SK-N-DZ (cell line): ENCODE measurements at places on chromosomes 13 and 19.

DNA sequence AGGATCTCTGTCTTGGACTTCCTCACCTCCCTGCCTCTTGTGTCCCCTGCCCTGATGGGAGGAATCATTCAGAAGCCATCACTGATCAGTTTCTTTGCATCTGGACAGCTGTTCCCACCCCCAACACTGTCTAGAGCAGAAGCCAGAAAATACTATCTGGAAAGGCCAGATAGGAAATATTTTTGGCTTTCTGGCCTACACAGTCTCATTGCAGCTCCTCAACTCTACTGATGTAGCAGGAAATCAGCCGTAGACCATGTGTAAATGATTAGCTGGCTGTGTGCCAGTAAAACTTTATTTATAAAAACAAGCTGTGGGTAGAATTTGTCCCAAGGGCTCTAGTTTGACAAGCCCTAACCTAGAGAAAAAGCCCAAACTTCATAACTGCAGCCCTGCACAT lies 5.6 kb downstream of the SIGLEC7 start:
- no peak for DNase-seq

- DNase-seq = no peak
Observed at GRCh38 chr13:59449750-59450149, 714.0 kb downstream of the DIAPH3 start.

GRCh38 chr19:50829801-50830200 lies 3.6 kb downstream of the KLK15 start:
- DNase-seq = peak; percentile 29

GRCh38 chr19:31114585-31114984 lies 234.7 kb downstream of the TSHZ3 start:
- DNase-seq = no peak

DNA sequence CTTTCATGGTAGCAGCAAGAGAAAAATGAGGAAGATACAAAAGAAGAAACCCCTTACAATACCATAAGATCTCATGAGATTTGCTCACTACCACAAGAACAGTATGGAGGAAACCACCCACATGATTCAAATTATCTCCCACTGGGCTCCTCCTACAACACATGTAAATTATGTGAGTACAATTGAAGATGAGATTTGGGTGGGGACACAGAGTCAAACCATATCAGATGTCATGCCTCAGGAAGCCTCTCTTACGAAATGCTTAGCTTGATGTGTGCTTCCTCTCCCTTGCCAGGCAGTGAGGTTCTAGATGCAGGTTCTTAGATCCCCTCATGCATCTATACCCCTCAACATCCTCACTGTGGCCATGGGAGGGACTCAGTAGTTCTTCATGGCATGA lies 63.2 kb upstream of the RGCC start:
- no peak for DNase-seq
